ENCODE measurements at places on chromosomes 12 and 14. TPM values are rescaled to one million over a fixed set of nuclear protein-coding genes. Genes with fewer than 3 reads are reported as not detected.

DNA sequence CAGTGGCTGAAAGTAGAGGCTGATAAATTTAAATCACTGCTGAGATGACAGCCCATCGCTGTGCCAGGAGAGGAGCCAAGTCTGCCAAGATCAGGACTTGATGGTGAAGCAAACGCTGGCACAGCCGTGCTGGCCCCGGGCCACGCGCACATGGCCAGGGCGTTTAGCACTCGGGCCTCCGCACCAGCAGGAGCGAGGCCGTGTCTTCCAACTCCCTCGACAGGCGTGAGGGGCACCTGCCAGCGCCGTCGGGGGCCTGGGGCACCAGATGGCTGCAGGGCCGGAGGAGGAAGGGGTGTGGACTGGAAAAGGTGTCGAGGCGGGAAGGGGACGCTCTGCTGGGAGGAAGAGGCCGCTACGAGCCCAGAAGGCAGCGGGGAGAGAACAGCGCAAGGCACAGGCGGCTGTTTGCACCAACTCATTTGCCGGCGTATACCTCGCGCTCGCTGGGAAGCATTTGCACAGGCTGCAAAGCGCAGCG, 29.5 kb downstream of the RIMBP2 start:
- no peak for DNase-seq

SIVA1 gene
- polyA plus RNA-seq, result 63.5 TPM

TGM1 gene
- 1.2 TPM for polyA plus RNA-seq

DNA sequence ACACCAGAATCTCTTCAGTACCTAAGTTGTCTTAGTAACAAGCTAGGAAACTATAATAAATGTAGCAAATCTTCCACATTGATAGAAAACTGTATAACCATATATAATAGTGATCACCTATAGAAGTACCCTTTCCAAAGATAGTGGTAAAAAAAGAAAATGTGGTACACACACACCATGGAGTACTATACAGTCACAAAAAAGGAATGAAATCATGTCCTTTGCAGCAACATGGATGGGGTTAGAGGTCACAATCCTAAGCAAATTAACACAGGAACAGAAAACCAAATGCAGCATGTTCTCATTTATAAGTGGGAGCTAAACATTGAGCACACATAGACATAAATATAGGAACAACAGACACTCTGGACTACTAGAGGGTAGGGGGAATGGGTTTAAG, 90.5 kb downstream of the SLC25A21 start:
- no peak for DNase-seq

LYZ gene
- polyA plus RNA-seq, result 30.5 TPM

ADCY6 gene
- polyA plus RNA-seq, result 78.4 TPM

- DNase-seq, result no peak
Measured at GRCh38 chr14:103141117-103141796, 18.0 kb downstream of the TNFAIP2 start.
